CD4-positive, alpha-beta memory T cell (primary cell): ENCODE measurements at places on chromosomes 3 and 15. TPM values are rescaled to one million over a fixed set of nuclear protein-coding genes. Genes with fewer than 3 reads are reported as not detected.

ZDHHC23 gene
- total RNA-seq, result 7.3 TPM

GRCh38 chr15:76996526-76997401 is 1.8 kb downstream of the PSTPIP1 start:
- peak overlapping the region; percentile 79 for H3K27ac ChIP-seq
- peaks cover 71% of the 10 kb centered on the region for H3K4me1 ChIP-seq

UBA7 gene
- 299 TPM for total RNA-seq

NPTN gene
- 36.6 TPM for total RNA-seq

GRCh38 chr15:90016721-90017120 is 15.6 kb downstream of the ZNF710 start:
- H3K4me3 ChIP-seq, result no peak overlapping the region
- peaks cover 61% of the 10 kb centered on the region for H3K4me1 ChIP-seq
- no peak overlapping the region for H3K27ac ChIP-seq
- no peak for DNase-seq
- H3K36me3 ChIP-seq, result no peaks in the 10 kb centered on the region

BFSP2 gene
- total RNA-seq, result not detected

- H3K4me3 ChIP-seq, result no peak overlapping the region
- H3K36me3 ChIP-seq, result no peaks in the 10 kb centered on the region
- no peaks in the 10 kb centered on the region for H3K4me1 ChIP-seq
- no peak overlapping the region for H3K27ac ChIP-seq
- no peak for DNase-seq
Measured at GRCh38 chr15:70609889-70610288, 153.5 kb downstream of the UACA start.

DNA sequence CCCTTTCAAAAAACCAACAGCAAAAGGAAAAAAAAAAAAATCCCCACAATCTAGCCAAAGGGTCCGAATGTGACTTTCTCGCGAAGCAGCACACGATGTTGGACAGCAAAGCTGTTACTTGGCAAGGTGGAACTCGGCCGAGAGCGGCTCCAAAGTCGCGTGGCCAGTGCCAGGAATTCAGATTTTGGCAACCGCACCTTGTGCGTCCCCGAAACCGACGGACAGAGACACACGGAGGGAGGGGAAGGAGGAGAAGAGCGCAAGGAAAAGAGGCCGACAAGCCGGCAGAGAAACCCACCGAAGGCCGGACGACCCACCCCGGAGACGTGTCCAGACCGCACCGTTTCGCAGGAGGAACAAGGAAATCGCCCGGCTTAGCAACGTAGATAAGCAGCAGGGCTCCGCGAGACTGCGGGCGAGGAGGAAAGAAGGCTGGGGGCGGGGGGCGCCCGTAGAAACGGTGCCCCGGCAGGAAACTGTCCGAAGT is 517.3 kb downstream of the MECOM start:
- H3K4me1 ChIP-seq, result peaks cover 17% of the 10 kb centered on the region
- DNase-seq, result no peak
- H3K27ac ChIP-seq, result no peak overlapping the region
- peak overlapping the region; percentile 8 for H3K4me3 ChIP-seq
- H3K36me3 ChIP-seq, result no peaks in the 10 kb centered on the region

DNA sequence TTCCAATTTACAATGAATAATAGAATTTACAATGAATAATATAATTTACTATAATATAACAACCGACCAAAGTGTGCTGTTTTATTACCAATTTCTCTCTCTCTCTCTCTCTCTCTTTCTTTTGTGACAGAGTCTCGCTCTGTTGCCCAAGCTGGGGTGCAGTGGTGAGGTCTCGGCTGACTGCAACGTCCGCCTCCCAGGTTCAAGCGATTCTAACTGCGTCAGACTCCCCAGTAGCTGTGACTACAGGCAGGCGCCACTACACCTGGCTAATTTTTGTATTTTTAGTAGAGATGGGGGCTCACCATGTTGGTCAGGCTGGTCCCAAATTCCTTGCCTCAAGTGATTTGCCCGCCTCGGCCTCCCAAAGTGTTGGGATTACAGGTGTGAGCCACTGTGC is 17.0 kb upstream of the CCNL1 start:
- H3K4me1 ChIP-seq, result peaks cover 22% of the 10 kb centered on the region
- H3K27ac ChIP-seq, result no peak overlapping the region
- no peak overlapping the region for H3K4me3 ChIP-seq

TM6SF1 gene
- total RNA-seq, result 0.38 TPM
